Right hindlimb (tissue), 1 donor: ENCODE measurements at places on chromosomes 4 and X.

- no peak for DNase-seq
Measured at GRCh38 chr4:160299608-160300007, 1196.7 kb downstream of the RAPGEF2 start.

DNA sequence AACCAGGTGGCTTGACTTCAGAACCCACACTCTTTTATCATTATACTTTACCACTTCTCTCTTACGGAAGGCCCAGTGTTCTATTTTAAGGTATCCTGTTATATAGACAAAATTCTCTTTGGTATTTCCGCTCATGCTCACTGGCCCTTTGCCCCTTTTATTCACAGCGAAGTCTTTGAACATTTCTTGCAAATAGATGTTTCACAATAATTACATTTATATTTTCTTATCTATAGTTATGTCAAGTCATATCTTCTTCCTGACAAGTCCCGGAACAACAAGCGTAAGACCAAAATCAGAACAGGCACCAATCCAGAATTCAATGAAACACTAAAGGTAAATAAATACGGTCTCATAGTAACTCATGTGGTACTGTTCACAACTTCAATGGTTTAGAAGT, 102.0 kb downstream of the SYTL5 start:
- no peak for DNase-seq

DNA sequence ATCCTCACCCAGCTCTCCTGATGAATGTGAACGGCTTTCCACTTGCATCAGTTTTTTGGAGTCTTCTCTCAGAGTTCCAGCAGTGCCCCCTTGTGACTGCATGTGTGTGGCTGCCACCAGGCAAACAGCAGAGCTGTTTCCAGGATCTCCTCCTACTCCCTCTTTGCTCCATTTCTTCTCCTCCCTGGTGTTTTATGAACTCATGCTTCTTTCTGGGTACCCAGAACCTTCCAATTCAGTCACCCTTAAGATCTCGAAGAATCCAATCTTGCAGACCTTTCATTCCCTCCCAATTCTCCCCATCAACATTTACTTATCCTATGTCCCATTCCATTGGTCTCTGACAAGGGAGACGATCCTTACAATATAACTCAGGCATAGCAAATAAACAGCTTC, 6.8 kb upstream of the TCEANC start:
- DNase-seq, result peak; percentile 74

DNA sequence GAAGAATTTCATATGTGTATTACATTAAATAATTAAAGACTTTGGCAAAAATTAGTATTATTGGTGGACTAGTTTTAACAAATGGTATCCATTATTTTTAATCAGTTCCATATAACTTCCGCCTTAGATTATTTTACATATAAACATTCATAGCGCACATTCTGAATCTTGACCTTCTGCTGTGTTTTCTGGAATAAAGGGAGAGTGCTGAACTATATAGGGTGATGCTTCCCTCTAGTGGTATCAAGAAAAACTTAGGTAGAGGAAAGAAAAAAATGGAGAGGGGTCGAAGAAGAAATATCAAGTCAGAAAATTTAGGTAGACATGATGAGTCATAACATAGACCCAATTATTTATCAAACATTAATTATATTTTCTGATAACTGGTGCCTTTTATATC, 155.6 kb upstream of the PACRGL start:
- no peak for DNase-seq

DNA sequence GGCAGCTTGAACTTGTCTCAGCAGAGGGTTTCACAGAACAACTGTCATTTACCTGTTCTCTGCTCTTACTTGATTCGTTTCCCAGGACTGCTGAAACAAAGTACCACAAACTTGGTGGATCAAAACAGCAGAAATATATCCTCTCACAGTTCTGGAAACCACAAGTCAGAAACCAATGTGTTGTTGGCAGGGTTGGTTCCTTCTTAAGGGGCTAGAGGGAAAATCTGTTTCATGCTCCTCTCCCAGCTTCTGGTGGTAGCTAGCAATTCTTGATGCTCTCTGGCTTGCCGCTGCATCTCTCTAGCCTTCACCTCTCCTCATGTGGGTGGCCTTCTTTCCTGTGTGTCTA, 4.7 kb downstream of the TLR8 start:
- no peak for DNase-seq

GRCh38 chrX:42955349-42955748, 177.4 kb upstream of the PPP1R2C start:
- DNase-seq, result no peak
